ENCODE measurements at places on chromosomes 4 and X. TPM values are rescaled to one million over a fixed set of nuclear protein-coding genes. Genes with fewer than 3 reads are reported as not detected.

SULT1E1 gene
- total RNA-seq: 4.6 TPM

IGSF1 gene
- under 0.01 TPM for total RNA-seq

APELA gene
- total RNA-seq: not detected

PPEF1 gene
- not detected for total RNA-seq

CYSLTR1 gene
- total RNA-seq: not detected

DDX60 gene
- 5.2 TPM for total RNA-seq

NLRP2B gene
- not detected for total RNA-seq

COMMD8 gene
- 26.7 TPM for total RNA-seq

SSX4 gene
- total RNA-seq: not detected

CXCR3 gene
- not detected for total RNA-seq

PPP2R3B gene
- total RNA-seq: 18.8 TPM

CD40LG gene
- total RNA-seq: not detected

RAB41 gene
- not detected for total RNA-seq

NR0B1 gene
- total RNA-seq: not detected

SHISA3 gene
- total RNA-seq: 2.7 TPM

APLN gene
- 0.34 TPM for total RNA-seq

TEX13B gene
- not detected for total RNA-seq

ZMAT1 gene
- total RNA-seq: not detected

GBA3 gene
- total RNA-seq: not detected

HSD17B10 gene
- 66.9 TPM for total RNA-seq

DCLK2 gene
- total RNA-seq: 4.6 TPM

FANCB gene
- total RNA-seq: 3.9 TPM

ARX gene
- total RNA-seq: not detected

UPF3B gene
- total RNA-seq: 2.1 TPM

DSPP gene
- total RNA-seq: not detected

HHIP gene
- 3.0 TPM for total RNA-seq

PF4V1 gene
- total RNA-seq: not detected

RNF212 gene
- total RNA-seq: 0.30 TPM

BEX4 gene
- total RNA-seq: 15.6 TPM

IL2 gene
- total RNA-seq: not detected

MAGEA9B gene
- total RNA-seq: not detected

PDGFC gene
- total RNA-seq: 37.5 TPM

MAMLD1 gene
- 1.2 TPM for total RNA-seq

NRK gene
- 15.8 TPM for total RNA-seq

NHSL2 gene
- total RNA-seq: 0.84 TPM

DCAF12L1 gene
- not detected for total RNA-seq

Data from bronchus fibroblast of lung (primary cell).